Sigmoid colon (tissue), 7 donors: ENCODE measurements at places on chromosomes 5 and 9. TPM values are rescaled to one million over a fixed set of nuclear protein-coding genes. Genes with fewer than 3 reads are reported as not detected.

The MUSK gene
- 9.7 TPM for total RNA-seq

The NIM1K gene
- total RNA-seq, result 0.28 TPM

The PROB1 gene
- 0.55 TPM for total RNA-seq

The PIP5K1B gene
- 23.3 TPM for total RNA-seq

The CDKN2B gene
- 4.2 TPM for total RNA-seq

The HSDL2 gene
- 35.5 TPM for total RNA-seq

The TNFSF8 gene
- total RNA-seq, result 1.8 TPM

The ADAMTS12 gene
- total RNA-seq, result 5.4 TPM

The PCDHGA9 gene
- total RNA-seq, result 10.4 TPM

The SMIM23 gene
- total RNA-seq, result not detected

The RAB3C gene
- total RNA-seq, result 17.6 TPM

The DAB2 gene
- total RNA-seq, result 58.2 TPM

The ROPN1L gene
- 0.68 TPM for total RNA-seq

The DAB2IP gene
- total RNA-seq, result 50.7 TPM

The CKS2 gene
- total RNA-seq, result 18.9 TPM

The PHYHD1 gene
- 15.5 TPM for total RNA-seq

The WDR36 gene
- total RNA-seq, result 22.8 TPM

The HMCN2 gene
- 8.2 TPM for total RNA-seq

The SLC6A19 gene
- not detected for total RNA-seq

The HTR1A gene
- not detected for total RNA-seq

The LTC4S gene
- total RNA-seq, result 5.7 TPM

The EDIL3 gene
- total RNA-seq, result 57.3 TPM

The MELK gene
- total RNA-seq, result not detected

The ADRB2 gene
- 3.5 TPM for total RNA-seq

The INSYN2B gene
- total RNA-seq, result not detected

The ANXA2R gene
- 1.8 TPM for total RNA-seq

The MARCHF11 gene
- not detected for total RNA-seq

The ZFP37 gene
- 7.4 TPM for total RNA-seq
